ENCODE measurements at places on chromosomes 7 and 10.
A peak's percentile ranks its signal among the peaks of the same experiment; 100 is the strongest.

- DNase-seq = no peak
These were observed 27.0 kb downstream of the HSPA12A start for GRCh38 chr10:116715341-116715740.

DNA sequence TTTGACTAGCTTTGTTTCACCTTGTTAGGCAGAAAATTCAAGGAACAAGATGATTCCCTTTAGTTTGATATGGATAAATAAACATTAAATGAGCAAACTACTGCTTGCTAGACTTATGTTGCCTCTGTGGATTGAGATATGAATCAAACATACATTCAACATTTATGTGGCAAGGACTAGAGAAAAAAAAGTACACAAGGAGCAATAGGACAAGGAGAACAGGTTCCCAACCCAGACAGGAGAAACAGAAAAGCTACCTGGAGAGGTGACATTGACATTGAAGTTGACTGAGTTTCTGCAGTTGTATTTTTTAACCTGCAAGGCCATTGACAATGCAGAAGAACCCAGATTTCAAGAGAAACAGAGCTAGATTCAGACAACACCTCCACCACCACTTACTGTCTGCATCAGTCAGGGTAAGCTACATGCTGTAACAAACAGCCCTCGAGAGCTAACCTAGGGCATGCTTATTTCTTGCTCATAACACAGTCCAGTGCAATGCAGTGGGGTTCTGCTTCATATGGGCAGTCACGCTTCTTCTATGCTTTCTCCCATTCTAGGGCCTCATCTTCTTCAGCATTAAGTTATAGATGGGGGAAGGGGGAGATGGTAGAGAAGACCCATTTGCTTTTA, 180.9 kb upstream of the LYZL1 start:
- DNase-seq = no peak

DNA sequence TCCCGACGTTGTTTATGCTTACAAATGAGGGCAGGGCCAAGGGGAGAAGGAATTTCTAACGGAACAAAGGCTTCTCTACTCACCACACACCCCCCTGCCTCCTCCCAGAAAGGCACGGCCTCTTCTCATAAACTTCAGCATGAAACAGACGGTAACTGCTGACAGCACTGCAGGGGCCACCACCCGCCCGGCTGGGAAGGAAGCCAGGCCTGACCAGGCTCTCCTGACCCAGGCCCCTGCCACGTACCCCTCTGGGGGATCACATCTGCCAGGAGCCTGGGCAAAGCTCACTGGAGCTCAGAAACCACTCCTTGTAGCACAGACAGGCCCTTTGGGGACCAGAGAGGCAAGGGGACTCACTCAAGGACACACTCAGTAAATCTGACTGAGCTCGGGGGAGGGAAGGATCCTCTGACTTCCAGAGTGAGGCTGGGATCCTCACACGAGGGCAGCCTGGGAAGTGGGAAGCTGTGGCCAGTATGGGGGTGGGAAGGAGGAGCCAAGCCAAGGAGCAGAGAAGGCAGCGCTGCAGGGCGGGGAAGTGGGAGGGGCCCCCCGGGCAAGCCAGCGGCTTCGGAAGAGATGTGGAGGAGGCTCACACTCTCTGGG, 46.1 kb downstream of the ZCCHC24 start:
- peak; percentile 98 for DNase-seq

DNA sequence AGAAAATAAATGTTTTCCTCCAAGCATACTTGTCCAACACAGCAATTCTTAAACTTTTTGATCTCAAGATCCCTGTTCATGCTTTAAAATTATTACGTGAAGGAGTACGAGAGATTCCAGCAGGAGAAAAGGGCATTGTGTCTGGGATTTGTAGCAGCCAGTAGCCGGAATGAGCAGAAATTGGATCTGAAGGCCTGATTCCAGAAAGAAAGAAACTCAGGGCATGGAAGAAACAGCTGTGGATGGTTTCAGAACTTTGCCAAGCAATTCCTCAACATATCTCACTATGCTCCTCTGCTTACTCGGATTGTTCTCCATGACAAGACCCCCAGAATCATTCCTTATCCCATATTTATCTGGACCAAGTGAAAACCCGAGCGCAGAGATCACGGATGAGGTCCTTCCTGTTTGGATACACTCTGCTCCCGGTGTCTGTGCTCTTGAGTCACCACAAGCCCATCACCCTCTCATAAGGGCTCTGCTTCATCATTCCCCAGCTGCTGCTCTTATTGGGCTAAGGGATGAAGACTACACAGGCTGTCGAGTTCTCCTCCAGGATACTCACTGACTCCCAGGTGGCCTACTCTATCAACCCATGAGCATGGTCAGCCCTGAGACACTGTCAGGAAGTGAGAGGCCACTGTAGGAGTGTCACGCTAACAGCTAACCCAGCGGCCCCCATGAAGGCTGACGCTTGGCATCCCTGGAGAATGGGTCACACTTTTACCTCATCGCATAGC, 121.0 kb upstream of the LANCL2 start:
- DNase-seq = no peak

- DNase-seq = no peak
These were observed 9.6 kb upstream of the TRIM8 start for GRCh38 chr10:102634686-102635085.
